ENCODE measurements at places on chromosomes 7 and 10. TPM values are rescaled to one million over a fixed set of nuclear protein-coding genes. Genes with fewer than 3 reads are reported as not detected.

KLF14 gene
- total RNA-seq, result 0.17 TPM

A1CF gene
- total RNA-seq, result not detected

DNA sequence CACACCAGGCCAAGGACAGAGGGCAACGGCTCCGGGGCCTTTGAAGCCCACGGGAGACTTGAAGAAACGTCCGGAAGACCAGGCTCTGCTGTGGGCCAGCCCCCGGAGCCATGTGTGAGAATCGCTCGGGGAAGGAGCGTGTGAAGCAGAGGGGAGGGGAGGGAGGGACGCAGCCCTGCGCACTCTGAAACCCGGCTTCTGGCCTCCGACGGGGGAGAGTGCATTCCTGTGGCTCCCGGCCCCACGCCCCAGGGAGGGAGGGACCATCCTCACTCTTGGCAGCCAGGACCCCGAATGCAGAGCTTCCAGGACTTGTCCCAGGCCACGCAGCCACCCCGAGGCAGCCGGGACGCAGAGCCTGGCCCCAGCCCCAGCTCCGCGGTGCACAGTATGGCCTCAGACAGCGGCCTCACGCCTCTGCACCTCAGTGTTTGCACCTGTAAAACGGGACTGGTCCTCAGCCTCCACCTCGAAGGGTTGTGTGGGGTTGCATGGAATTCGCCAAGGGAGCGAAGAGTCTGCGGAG is 67.4 kb downstream of the PDGFA start:
- no peaks in the 10 kb centered on the region for H3K36me3 ChIP-seq
- H3K4me1 ChIP-seq, result peaks cover 16% of the 10 kb centered on the region
- H3K27me3 ChIP-seq, result peaks cover 30% of the 10 kb centered on the region
- no peak for DNase-seq

EXOSC1 gene
- 20.3 TPM for total RNA-seq

DNA sequence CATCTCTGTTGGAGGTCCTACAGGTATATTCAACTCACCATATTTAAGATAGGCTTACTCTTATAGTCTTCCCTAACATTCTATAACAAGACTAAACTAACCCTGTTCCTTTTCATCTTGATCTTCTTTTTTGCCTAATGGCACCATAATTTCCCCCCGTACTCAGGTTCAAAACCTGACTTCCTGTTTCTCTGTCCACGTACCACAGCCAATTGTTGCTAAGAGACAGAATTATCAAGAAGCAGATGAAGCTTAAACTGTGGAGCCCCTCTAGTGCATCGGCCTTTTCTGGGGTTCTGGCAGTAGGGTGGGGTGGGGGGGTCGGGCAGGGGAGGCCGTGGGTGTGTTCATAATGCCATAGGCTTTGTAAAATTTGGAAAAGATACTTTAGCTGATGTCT is 109.2 kb downstream of the EVX1 start:
- H3K4me1 ChIP-seq, result no peaks in the 10 kb centered on the region
- H3K4me3 ChIP-seq, result no peak overlapping the region
- H3K27me3 ChIP-seq, result peaks cover 28% of the 10 kb centered on the region
- H3K36me3 ChIP-seq, result no peaks in the 10 kb centered on the region
- no peak for DNase-seq
- H3K27ac ChIP-seq, result no peak overlapping the region

GRCh38 chr7:134089446-134089845 is 37.7 kb upstream of the LRGUK start:
- no peaks in the 10 kb centered on the region for H3K27me3 ChIP-seq
- DNase-seq, result no peak
- no peak overlapping the region for H3K27ac ChIP-seq

DNA sequence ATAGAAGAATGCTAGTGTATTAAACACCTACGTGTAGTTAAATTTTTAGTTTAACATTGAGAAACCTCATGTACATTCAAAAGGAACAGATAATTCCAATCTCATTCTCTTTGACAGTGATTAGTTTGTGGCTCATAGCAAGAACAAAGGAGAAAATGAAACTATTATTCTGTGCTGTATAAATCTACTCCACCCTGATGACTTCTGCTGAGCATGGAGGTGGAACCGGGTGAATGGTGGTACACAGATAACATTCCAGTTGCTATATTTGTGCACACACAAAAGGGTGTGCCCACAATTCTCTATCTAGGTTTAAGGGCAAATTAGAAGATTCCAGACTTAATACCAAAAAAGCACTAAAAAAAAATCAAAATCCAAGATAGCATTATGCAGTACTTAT is 17.0 kb upstream of the RALA start:
- H3K27ac ChIP-seq, result no peak overlapping the region
- H3K4me1 ChIP-seq, result peaks cover 20% of the 10 kb centered on the region
- H3K27me3 ChIP-seq, result no peaks in the 10 kb centered on the region
- H3K4me3 ChIP-seq, result no peak overlapping the region

DNA sequence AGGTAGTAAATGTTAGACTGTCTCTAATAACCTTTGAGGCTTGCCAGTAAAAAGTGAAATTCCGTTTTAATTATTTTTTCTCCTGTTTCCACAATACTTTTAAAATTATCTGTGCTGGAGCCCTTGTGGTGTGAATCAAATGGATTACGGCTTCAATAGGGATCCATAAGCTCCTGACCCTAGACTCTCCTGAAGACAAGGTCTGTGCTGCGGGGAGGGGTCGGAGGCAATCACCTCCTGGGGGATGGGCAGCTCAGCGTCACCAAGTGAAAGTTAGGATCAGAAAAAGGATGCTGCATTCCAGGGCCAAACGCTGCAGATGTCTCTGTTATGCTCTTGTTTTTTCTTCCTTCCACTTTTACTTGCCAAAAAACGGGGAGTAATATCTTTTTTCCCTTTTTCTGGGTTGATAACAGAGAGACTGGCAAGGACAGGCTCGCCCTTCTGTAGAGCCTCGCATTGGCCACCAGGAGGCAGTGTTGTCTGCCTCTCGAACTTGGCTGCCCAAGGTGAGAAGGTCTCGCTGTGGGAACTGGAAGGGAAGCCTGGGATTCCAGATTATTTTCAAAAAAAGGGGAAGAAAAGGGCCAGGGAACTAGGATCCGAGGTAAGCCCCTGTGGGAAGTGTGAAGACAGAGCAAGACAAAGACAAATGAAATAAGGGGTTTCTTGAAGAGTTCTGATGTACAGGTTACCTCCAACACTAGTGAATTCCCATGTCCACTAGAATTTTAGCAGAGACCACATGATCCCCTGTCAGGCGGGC is 621.9 kb downstream of the ACTR3B start:
- DNase-seq, result peak; percentile 23
- H3K4me3 ChIP-seq, result no peak overlapping the region
- H3K27me3 ChIP-seq, result no peaks in the 10 kb centered on the region
- H3K4me1 ChIP-seq, result peaks cover 4% of the 10 kb centered on the region
- H3K36me3 ChIP-seq, result no peaks in the 10 kb centered on the region
- H3K27ac ChIP-seq, result no peak overlapping the region

SPDYE2B gene
- total RNA-seq, result not detected

DNA sequence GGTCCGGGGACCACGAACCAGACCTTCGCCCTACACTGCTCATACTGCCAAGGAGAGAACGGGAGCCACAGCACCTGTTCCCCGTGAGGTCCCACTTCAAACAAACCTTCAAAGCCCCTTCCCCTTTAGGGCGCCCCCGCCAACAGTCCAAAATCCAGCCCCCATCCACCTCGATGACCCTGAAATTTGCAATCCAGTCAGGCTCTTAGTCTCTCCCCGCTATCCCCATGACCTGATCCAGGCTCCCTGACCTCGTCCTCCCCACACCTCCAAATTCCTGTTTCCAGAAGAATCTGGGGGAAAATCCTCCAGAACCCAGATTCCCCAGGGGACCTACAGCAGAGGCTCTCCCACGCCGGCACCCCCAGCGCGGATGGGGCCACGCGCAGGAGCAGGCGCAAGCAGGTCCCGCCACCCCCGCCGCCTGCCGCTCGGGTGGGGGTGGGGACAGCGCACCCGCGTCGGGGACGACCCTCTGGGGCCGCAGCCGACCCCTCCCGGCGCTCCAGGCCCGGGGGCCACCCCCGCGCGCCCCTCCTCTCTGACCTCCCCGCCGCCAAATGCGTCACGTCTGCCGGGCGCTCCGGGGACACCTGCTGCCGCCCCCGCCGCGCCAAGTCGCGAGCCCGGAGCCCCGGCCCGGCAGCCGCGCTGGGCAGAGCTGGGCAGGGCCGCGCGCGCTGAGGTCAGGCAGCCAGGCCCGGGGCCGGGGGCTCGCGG is 753 bp downstream of the CAMK2B start:
- H3K27me3 ChIP-seq, result no peaks in the 10 kb centered on the region
- no peaks in the 10 kb centered on the region for H3K36me3 ChIP-seq
- peak overlapping the region; percentile 52 for H3K4me3 ChIP-seq
- no peak for DNase-seq

DNA sequence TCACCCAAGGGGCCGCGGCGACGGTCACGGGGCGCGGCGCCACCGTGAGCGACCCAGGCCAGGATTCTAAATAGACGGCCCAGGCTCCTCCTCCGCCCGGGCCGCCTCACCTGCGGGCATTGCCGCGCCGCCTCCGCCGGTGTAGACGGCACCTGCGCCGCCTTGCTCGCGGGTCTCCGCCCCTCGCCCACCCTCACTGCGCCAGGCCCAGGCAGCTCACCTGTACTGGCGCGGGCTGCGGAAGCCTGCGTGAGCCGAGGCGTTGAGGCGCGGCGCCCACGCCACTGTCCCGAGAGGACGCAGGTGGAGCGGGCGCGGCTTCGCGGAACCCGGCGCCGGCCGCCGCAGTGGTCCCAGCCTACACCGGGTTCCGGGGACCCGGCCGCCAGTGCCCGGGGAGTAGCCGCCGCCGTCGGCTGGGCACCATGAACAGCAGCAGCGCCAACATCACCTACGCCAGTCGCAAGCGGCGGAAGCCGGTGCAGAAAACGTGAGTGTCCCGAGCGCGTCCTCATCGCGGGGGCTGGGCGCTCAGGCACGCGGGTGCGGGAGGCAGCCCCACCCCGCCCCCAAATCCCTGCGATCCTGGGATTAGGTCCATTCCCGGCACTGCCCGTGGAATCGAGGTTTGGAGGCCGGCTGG is 509 bp downstream of the AHR start:
- no peaks in the 10 kb centered on the region for H3K36me3 ChIP-seq
- peak overlapping the region; percentile 95 for H3K27ac ChIP-seq
- peak overlapping the region; percentile 87 for H3K4me3 ChIP-seq
